ENCODE measurements at places on chromosomes 5 and 9. TPM values are rescaled to one million over a fixed set of nuclear protein-coding genes. Genes with fewer than 3 reads are reported as not detected.

DNA sequence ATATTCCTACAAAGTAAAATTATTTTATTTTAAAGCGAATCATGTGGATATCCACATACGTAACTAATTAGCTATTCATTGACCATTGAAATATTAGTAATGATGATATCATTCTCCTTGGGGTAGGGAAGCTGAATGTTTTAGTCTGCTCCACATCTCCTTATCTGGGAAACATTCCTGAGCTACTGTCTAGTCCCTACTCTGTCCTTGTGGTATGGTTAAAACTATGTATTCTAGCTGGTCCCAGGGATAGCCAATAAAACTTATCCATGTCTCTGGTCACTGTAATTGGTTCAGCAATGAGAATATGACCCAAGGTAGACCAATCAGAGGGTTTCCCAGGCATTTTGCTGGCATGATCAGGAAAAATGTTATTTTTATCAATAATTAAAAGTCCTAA is 76.0 kb upstream of the DAP start:
- no peak for DNase-seq
- no peaks in the 10 kb centered on the region for H3K36me3 ChIP-seq
- H3K4me3 ChIP-seq, result no peak overlapping the region
- H3K4me1 ChIP-seq, result peaks cover 2% of the 10 kb centered on the region
- H3K27ac ChIP-seq, result no peak overlapping the region

TMEM174 gene
- polyA plus RNA-seq, result not detected

CXCL14 gene
- polyA plus RNA-seq, result 23.3 TPM

FOXD4 gene
- polyA plus RNA-seq, result 0.12 TPM

DNA sequence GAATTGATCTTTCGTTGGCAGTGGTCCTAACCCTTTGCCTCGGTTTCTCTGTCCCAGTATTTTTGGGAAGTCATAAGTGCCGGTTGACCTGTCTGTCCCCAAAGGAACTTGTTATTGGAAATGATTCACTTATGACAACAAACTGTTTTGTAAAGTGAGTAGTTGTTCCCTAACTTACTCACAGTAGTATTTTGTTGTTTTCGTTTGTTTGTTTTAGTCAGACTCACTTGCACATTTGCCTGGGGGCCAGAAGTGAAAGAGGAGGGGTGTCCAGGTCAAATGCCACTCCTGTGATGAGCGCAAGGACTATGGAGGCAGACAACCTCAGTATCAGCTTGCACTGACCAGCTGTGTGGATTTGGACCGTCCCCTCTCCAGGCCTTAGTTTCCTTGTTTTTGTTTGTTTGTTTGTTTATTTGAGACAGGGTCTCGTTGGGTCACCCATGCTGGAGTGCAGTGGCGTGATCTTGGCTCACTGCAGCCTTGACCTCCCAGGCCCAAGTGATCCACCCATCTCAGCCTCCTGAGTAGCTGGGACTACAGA is 47.3 kb downstream of the ANKRD55 start:
- H3K27ac ChIP-seq, result no peak overlapping the region
- no peaks in the 10 kb centered on the region for H3K4me1 ChIP-seq
- no peaks in the 10 kb centered on the region for H3K27me3 ChIP-seq
- no peaks in the 10 kb centered on the region for H3K36me3 ChIP-seq
- no peak for DNase-seq
- H3K4me3 ChIP-seq, result no peak overlapping the region

GRCh38 chr9:28365020-28365640 is 791.8 kb upstream of the C9orf72 start:
- no peak overlapping the region for H3K27ac ChIP-seq
- no peaks in the 10 kb centered on the region for H3K36me3 ChIP-seq

GRCh38 chr5:175823731-175824525 is 47.5 kb upstream of the CPLX2 start:
- no peaks in the 10 kb centered on the region for H3K36me3 ChIP-seq
- no peaks in the 10 kb centered on the region for H3K4me1 ChIP-seq
- no peak overlapping the region for H3K27ac ChIP-seq
- H3K27me3 ChIP-seq, result no peaks in the 10 kb centered on the region
- no peak overlapping the region for H3K4me3 ChIP-seq

GRCh38 chr5:39399135-39400036 is 25.4 kb downstream of the DAB2 start:
- no peaks in the 10 kb centered on the region for H3K27me3 ChIP-seq
- H3K27ac ChIP-seq, result peak overlapping the region; percentile 47
- no peak for DNase-seq
- H3K36me3 ChIP-seq, result no peaks in the 10 kb centered on the region
- no peak overlapping the region for H3K4me3 ChIP-seq
- H3K4me1 ChIP-seq, result peaks cover 23% of the 10 kb centered on the region

SEC24A gene
- polyA plus RNA-seq, result 11.6 TPM

HTR1A gene
- polyA plus RNA-seq, result 1.4 TPM

SHISAL2B gene
- polyA plus RNA-seq, result 1.5 TPM

GRCh38 chr9:97911970-97912369 is 10.3 kb downstream of the TRMO start:
- no peaks in the 10 kb centered on the region for H3K36me3 ChIP-seq
- H3K27me3 ChIP-seq, result no peaks in the 10 kb centered on the region
- H3K27ac ChIP-seq, result no peak overlapping the region
- no peak overlapping the region for H3K4me3 ChIP-seq

HEMGN gene
- not detected for polyA plus RNA-seq

SLC34A1 gene
- polyA plus RNA-seq, result not detected

- no peak for DNase-seq
- no peaks in the 10 kb centered on the region for H3K36me3 ChIP-seq
Observed at GRCh38 chr5:171607863-171608262, 177.8 kb upstream of the SMIM23 start.

TXNDC15 gene
- polyA plus RNA-seq, result 77.9 TPM

TAL2 gene
- not detected for polyA plus RNA-seq

DNA sequence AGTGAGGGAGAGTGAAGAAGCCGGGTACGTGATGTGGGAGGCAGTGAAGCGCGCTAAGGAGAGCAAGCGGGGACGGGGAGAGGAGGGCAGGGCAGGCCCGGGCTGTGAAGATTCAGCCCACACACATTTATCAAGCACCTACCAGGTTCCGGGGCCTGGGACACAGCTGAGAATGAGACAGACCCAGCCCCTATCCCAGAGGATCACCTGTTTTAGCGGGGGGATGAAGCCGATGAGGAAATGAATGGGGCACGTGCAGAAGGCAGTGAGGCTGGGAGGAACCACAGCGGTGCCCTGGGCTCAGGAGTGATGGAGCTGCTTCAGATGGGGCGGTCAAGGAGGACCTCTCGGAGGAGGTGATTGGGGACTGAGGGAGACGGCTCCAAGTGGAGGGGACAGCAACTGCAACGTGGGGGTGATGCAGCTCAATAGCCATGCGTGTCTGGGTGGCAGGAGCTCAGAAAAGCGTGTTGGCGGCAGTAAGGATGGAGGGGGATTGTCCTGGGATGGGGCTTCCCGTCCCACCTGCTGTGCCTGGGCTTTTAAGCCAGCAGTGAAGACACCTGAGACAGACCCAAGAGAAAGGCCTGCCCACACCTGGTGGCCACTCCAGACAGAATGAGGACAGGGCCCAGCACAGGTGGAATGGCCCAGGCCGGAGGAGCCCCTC is 77.5 kb upstream of the UNC5A start:
- DNase-seq, result no peak
- H3K4me1 ChIP-seq, result peaks cover 2% of the 10 kb centered on the region
- H3K36me3 ChIP-seq, result no peaks in the 10 kb centered on the region
- no peak overlapping the region for H3K4me3 ChIP-seq

GRCh38 chr9:75880618-75881017 is 9.9 kb upstream of the PCSK5 start:
- H3K4me3 ChIP-seq, result no peak overlapping the region
- DNase-seq, result no peak
- peaks cover 1% of the 10 kb centered on the region for H3K4me1 ChIP-seq

HMGXB3 gene
- polyA plus RNA-seq, result 14.1 TPM

GRCh38 chr5:592158-592557 is 20.0 kb upstream of the CEP72 start:
- H3K4me1 ChIP-seq, result no peaks in the 10 kb centered on the region
- no peaks in the 10 kb centered on the region for H3K27me3 ChIP-seq
- no peaks in the 10 kb centered on the region for H3K36me3 ChIP-seq
- no peak overlapping the region for H3K27ac ChIP-seq
- peak; percentile 3 for DNase-seq
- H3K4me3 ChIP-seq, result no peak overlapping the region

HMMR gene
- 0.77 TPM for polyA plus RNA-seq

GRCh38 chr5:180618829-180619562 is 27.7 kb upstream of the SCGB3A1 start:
- H3K27me3 ChIP-seq, result no peaks in the 10 kb centered on the region
- no peak for DNase-seq
- no peak overlapping the region for H3K27ac ChIP-seq
- H3K36me3 ChIP-seq, result no peaks in the 10 kb centered on the region
- H3K4me1 ChIP-seq, result no peaks in the 10 kb centered on the region

GRCh38 chr5:171131497-171131896 is 177.6 kb upstream of the TLX3 start:
- H3K4me3 ChIP-seq, result no peak overlapping the region
- no peaks in the 10 kb centered on the region for H3K27me3 ChIP-seq
- no peak for DNase-seq
- no peaks in the 10 kb centered on the region for H3K4me1 ChIP-seq

NNT gene
- 12.2 TPM for polyA plus RNA-seq

- no peak for DNase-seq
- peak overlapping the region; percentile 32 for H3K4me3 ChIP-seq
- H3K27me3 ChIP-seq, result no peaks in the 10 kb centered on the region
- H3K36me3 ChIP-seq, result no peaks in the 10 kb centered on the region
- H3K27ac ChIP-seq, result no peak overlapping the region
Observed at GRCh38 chr9:129698254-129698757, 32.9 kb downstream of the PRRX2 start.

DNA sequence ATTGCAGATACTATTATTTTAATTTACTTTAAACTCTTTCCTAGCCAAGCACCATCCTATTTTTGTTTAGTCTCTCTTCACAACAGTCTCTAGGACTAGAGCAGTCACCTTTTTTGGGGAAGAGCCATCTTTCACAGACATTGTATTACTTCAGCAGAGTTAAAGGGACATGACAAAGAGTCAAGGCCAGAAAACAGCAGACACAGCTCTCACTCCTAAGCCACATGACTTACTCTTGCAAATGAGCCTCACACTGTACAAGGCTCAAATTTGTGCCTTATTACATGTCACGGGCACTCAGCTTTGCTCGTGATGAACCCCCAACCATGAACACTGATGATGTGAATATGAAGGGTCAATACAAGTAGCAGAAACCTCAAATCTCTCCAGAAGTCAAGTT is 104.3 kb downstream of the ZNF608 start:
- no peaks in the 10 kb centered on the region for H3K27me3 ChIP-seq
- H3K4me1 ChIP-seq, result peaks cover 1% of the 10 kb centered on the region
- H3K27ac ChIP-seq, result no peak overlapping the region
- H3K36me3 ChIP-seq, result no peaks in the 10 kb centered on the region
- no peak overlapping the region for H3K4me3 ChIP-seq
- no peak for DNase-seq

KCNT1 gene
- polyA plus RNA-seq, result 1.9 TPM

- H3K4me1 ChIP-seq, result peaks cover 1% of the 10 kb centered on the region
- no peak overlapping the region for H3K27ac ChIP-seq
- H3K36me3 ChIP-seq, result no peaks in the 10 kb centered on the region
- no peaks in the 10 kb centered on the region for H3K27me3 ChIP-seq
Observed at GRCh38 chr5:74311961-74312360, 328.6 kb downstream of the ENC1 start.

DNA sequence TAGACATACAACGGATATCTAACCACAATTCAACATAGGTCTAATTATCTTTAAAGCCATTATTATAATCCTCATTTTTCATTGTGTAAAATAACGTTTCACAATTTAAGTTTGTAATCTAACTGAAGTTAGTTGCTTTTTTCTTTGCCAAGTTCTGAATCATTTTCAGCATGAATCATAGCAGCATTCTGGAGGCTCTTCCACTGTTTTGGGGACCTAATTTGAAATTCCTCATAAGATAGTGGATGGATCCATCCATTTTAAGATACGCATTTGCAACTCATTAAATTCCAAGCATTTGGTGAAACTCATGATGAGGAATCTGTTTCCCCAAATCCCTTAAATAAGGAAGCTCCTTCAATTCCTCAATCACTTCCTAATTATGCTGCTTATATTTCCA is 447.1 kb upstream of the CDH10 start:
- DNase-seq, result no peak
- H3K27ac ChIP-seq, result no peak overlapping the region
- H3K27me3 ChIP-seq, result no peaks in the 10 kb centered on the region
- no peak overlapping the region for H3K4me3 ChIP-seq
- no peaks in the 10 kb centered on the region for H3K36me3 ChIP-seq
- no peaks in the 10 kb centered on the region for H3K4me1 ChIP-seq

GRCh38 chr9:121350993-121351561 is 19.0 kb downstream of the STOM start:
- no peak overlapping the region for H3K4me3 ChIP-seq
- peaks cover 28% of the 10 kb centered on the region for H3K4me1 ChIP-seq
- H3K36me3 ChIP-seq, result no peaks in the 10 kb centered on the region

GRCh38 chr9:105148328-105149006 is 96.0 kb upstream of the SLC44A1 start:
- no peaks in the 10 kb centered on the region for H3K36me3 ChIP-seq
- H3K4me1 ChIP-seq, result no peaks in the 10 kb centered on the region
- H3K4me3 ChIP-seq, result no peak overlapping the region
- no peak overlapping the region for H3K27ac ChIP-seq
- no peak for DNase-seq

CAMK4 gene
- 1.0 TPM for polyA plus RNA-seq

GRCh38 chr5:100273846-100274580 is 261.2 kb upstream of the FAM174A start:
- no peak for DNase-seq
- H3K4me3 ChIP-seq, result no peak overlapping the region
- H3K27ac ChIP-seq, result no peak overlapping the region
- H3K36me3 ChIP-seq, result no peaks in the 10 kb centered on the region

- H3K4me3 ChIP-seq, result no peak overlapping the region
- no peaks in the 10 kb centered on the region for H3K4me1 ChIP-seq
- no peaks in the 10 kb centered on the region for H3K36me3 ChIP-seq
- H3K27ac ChIP-seq, result no peak overlapping the region
Observed at GRCh38 chr5:142184988-142185387, 76.4 kb downstream of the NDFIP1 start.

DNA sequence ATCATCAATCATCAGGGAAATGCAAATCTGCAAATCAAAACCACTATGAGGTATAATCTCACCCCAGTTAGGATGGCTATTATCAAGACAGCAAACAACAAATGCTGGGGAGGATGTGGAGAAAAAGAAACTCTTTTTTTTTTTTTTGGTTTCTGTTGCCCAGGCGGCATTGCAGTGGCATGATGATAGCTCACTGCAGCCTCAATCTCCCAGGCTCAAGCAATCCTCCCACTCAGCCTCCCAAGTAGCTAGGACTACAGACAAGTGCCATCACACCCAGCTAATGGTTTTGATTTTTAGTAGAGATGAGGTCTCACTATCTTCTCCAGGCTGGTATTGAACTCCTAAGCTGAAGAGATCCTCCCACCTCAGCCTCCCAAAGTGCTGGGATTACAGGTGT is 5.4 kb upstream of the CNTRL start:
- no peaks in the 10 kb centered on the region for H3K27me3 ChIP-seq
- H3K4me1 ChIP-seq, result peaks cover 5% of the 10 kb centered on the region
- H3K27ac ChIP-seq, result no peak overlapping the region
- H3K36me3 ChIP-seq, result no peaks in the 10 kb centered on the region

SLC6A7 gene
- 0.02 TPM for polyA plus RNA-seq

DNAI1 gene
- polyA plus RNA-seq, result 0.10 TPM

C5orf46 gene
- not detected for polyA plus RNA-seq

SVEP1 gene
- 23.1 TPM for polyA plus RNA-seq

GRCh38 chr5:171579976-171580411 is 160.5 kb downstream of the FGF18 start:
- no peaks in the 10 kb centered on the region for H3K36me3 ChIP-seq
- no peak overlapping the region for H3K4me3 ChIP-seq
- H3K27ac ChIP-seq, result no peak overlapping the region

GRCh38 chr5:157592594-157592993 is 17.0 kb upstream of the ADAM19 start:
- no peak overlapping the region for H3K4me3 ChIP-seq
- H3K27me3 ChIP-seq, result no peaks in the 10 kb centered on the region
- DNase-seq, result no peak
- no peaks in the 10 kb centered on the region for H3K36me3 ChIP-seq
- no peak overlapping the region for H3K27ac ChIP-seq
